GDM1 (cell line): ENCODE measurements at places on chromosomes 16 and 17.

DNA sequence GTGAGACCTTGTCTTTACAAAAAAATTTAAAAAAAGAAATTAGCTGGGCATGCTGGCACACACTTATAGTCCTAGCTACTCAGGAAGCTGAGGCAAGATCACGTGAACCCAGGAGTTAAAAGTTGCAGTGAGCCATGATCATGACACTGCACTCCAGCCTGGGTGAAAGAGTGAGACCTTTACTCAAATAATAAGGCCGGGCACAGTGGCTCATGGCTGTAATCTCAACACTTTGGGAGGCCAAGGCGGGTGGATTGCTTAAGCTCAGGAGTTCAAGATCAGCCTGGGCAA lies 11.5 kb upstream of the RIPOR1 start:
- no peak for DNase-seq

GRCh38 chr17:1374431-1375177 lies 25.4 kb downstream of the YWHAE start:
- DNase-seq: no peak

- DNase-seq: no peak
These were observed 36.7 kb downstream of the AKAP10 start for GRCh38 chr17:19940722-19941464.

DNA sequence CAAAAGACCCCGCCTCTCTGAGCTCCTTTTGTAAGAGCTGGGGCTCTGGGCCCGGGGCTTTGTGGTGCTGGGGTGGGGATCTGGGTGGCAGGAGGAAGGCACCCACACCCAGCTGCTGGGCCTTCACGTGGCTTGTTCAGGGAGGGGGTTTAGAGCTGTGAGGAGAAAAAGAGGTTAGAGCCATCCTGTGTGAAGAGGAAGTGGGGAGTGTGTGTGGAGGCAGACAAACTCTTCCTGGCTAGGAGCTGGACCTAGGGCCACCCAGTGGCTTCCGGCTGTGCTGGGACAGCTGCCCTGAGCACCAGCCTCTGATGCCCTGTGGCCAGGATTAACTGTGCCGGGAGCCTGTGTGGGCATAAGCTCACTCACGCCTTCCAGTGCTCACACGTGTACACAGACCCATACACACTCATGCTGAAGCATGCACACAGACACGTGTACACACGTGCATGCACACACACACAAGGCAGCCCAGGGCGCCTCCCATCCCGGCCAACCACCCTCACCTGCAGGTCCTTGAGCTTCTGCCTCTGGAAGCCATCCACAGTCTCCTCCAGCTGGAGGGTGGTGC lies 7.4 kb downstream of the CIBAR2 start:
- no peak for DNase-seq

GRCh38 chr16:55542459-55543082 lies 23.9 kb upstream of the CAPNS2 start:
- DNase-seq: no peak

DNA sequence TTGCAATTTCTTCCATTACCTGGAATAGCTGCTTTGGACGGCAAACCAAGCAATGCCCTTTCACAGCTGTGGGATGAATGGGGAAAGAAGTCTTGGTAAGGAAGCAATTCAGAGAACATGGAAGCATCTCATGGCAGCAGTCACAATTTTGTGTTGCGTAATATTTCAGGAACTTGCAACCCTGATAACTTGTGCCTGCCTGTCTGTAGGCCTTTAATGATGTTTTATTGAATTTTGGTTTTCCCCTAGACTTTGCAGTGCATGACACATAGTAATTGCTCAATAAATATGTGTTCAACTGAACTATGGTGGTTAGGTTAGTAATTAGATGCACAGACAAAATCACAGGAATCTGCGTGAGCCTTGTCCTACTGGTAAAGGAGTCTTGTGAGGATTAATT lies 439.5 kb downstream of the WWOX start:
- no peak for DNase-seq

- DNase-seq: no peak
These were observed 89.5 kb downstream of the TNFRSF13B start for GRCh38 chr17:16882243-16882925.

GRCh38 chr17:76556765-76557367 lies 17.0 kb downstream of the PRCD start:
- DNase-seq: no peak

GRCh38 chr16:4602331-4602730 lies 12.4 kb downstream of the UBALD1 start:
- DNase-seq: no peak

GRCh38 chr17:16875662-16876061 lies 96.3 kb downstream of the TNFRSF13B start:
- no peak for DNase-seq

DNA sequence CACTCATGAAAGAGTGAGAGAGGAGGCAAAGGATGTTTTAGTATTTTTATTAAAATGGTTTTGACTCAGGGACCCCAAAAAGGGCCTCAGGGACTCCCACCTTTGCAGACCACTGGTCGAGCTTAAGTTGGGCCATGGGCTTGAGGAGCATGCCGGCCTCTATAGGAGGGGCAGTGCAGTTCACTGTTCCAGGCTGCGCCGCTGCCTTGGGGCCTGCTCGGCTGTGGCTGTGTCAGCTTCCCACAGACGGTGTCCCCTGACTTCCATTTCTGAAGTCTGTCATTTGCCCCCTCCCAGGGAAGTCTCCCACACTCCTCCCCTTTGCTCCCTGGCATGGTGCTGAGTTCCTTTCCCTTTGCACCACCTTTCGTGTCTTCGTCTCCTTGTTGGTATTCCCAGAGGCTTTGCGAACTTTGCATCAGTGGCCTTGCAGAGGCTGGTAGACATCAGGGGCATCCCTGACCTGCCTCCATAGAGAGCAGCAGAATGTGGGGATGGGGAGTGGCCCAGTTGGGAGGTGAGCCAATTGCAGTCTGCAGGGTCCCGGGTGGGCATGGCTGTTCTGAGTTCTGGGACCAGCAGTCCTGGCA lies 17.1 kb downstream of the MPRIP start:
- no peak for DNase-seq

DNA sequence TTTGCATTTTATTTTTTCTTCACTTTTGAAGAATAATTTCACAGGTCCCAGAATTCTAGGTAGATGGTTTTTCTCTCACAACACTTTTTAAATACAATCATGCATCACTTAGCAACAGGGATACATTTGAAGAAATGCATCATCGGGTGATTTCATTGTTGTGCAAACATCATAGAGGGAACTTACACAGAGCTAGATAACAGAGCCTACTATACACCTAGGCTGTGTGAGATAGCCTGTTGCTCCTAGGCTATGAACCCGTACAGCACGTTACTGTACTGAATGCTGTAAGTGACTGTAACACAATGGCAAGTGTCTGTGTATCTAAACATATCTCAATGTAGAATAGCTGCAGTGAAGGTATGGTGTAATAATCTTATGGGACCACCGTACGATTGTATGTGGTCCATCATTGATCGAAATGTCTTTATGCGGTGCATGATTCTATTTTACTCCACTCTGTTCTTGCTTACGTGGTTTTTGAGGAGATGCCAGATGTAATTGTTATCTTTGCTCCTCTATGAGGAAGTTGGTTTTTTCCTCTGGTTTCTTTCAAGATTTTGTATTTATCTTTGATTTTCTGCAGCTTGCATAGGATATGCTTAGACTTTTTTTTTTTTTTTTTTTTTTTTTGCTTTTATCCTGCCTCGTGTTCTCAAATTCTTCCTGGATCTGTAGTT lies 35.5 kb upstream of the TMEM92 start:
- no peak for DNase-seq

DNA sequence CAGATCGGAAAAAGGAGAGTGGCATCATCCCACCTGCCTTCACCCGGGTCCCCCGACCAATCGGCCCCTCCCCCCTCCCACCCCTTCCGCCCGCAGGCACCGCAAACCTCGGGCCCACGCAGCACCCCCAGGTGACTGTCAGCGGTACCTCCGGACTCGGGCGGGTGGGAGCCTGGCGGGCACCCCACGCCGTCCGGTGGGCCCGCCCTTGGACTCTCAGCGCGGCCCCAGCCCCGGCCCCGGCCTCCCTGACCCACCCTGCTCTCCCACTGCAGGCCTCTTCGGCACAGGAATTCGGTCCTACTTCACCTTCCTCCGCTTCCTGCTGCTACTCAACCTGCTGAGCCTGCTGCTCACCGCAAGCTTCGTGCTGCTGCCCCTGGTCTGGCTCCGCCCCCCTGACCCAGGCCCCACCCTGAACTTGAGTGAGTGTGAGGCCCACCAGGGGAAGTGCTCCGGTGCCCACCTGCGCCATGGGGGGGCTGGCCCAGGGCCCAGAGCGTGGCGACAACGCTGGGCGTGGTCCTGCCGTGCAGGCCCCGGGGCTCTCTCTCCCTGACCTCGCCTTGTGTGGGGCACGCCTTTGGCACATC lies 1.6 kb downstream of the TMC8 start:
- DNase-seq: peak; percentile 53
